ENCODE measurements at places on chromosomes 7 and 10.
A peak's percentile ranks its signal among the peaks of the same experiment; 100 is the strongest.

- DNase-seq: peak; percentile 92
Measured at GRCh38 chr10:44647877-44648542, 263.1 kb upstream of the CXCL12 start.

- DNase-seq: no peak
Measured at GRCh38 chr7:40382145-40382544, 247.3 kb downstream of the SUGCT start.

GRCh38 chr7:21828841-21829240 lies 116.9 kb downstream of the CDCA7L start:
- no peak for DNase-seq

DNA sequence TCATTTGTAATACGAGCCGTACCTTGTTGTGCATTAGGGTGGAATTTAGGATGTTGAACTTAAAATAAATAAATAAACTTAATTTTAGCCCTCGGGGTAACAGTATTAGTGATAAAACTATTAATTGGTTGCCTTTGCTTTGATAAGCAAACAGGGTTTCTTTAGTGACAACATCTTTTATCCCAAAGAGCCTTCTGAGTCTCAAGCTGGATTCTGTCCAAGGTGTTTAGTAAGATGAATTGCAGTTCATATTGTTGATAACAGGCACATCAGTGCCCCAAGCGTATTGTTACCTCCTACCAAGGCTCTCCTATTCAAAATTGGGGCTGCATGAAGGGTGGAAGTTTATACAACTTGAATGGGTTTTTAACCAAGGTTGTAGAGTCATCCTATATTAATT lies 144.4 kb upstream of the CELF2 start:
- DNase-seq: no peak

GRCh38 chr10:34222359-34222758 lies 592.7 kb downstream of the PARD3 start:
- DNase-seq: no peak

DNA sequence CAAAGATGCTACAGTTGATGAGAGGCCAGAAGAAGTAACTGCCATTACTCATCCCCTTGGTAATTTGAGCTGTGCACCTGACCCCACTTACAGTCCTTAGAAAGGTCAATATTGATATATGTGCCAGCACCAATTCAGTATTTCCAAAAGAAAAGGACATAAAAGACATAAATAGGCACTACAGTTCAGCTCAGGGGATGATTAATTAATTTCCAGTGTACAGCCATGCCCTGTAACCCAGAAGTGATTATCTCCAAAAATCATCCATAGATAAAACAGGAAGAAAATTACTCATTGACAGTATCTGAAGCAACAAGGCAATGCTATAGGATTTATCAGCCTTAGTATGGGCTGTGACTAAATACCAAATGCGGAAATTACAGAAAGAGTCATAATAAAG lies 82.4 kb downstream of the PHYHIPL start:
- no peak for DNase-seq

- no peak for DNase-seq
Measured at GRCh38 chr10:124465003-124465776, 3.6 kb downstream of the LHPP start.

GRCh38 chr10:66318761-66319160 lies 607.1 kb upstream of the LRRTM3 start:
- DNase-seq: no peak

GRCh38 chr10:24350070-24350921 lies 141.4 kb downstream of the KIAA1217 start:
- peak; percentile 8 for DNase-seq

DNA sequence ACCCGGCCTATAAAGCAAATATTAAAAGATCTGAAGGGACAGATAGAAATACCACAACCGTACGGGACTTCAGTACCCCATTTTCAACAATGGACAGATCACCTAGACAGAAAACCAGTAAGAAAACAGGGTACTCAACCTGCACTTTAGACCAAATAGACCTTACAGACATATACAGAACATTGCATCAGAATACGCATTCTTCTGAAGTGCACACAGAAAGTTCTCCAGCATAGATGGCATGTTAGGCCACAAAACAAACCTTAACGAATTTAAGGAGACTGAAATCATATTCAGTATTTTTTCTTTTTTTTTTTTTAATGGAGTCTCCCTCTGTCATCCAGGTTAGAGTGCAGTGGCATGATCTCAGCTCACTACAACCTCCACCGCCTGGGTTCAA lies 151.5 kb downstream of the TNS3 start:
- no peak for DNase-seq

DNA sequence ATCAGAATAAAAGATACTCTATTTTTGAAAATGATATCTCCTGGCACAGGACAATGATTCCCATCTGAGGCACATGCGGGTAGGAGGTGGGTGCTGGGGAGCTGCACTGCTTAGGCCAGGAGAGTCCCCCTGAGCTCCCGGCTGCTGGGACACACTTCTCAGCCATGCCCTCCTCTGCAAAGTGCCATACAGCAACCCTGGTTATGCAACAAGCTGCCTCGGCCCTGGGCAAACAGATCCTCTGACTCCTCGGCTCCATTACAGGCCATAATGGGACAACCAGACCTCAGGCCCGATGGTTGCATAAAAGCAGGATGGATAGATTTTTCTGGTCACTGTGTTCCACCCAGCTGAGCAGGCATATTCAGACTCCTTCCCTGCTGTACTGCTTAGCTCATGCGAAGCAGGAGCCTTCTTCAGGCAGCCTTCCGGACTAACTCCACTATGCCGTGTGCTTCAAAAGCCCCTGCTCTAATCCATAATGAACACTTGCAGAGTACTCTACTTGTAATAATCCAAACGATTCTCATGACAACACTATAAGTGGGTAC lies 6.5 kb upstream of the LEP start:
- DNase-seq: no peak

GRCh38 chr7:33048704-33049103 lies 13.9 kb downstream of the NT5C3A start:
- DNase-seq: no peak

DNA sequence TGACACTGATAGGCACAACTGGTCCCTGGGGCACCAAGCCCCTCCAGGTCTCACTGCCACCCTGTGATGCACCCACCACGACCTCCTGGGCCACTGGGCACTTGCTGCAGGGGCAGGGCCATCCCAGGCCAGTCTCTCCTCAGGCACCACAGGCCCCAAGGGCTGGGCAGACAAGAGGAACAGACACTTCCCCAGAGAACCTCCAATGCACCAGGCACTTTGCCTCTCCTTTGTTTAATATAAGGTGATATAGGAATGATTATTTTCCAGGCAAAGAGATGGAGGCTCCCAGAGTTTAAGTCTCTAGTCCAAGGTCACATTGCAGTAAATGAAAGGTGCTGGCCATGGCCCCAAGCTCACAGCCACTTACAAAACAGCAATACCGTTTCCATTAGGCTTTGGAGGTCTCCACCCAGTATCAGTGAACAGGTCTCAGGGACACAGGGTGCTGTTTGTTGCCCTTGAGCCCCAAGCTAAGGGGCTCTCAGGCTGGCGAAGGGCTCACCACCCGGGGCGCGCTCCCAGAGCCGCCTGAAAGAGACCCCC lies 4.5 kb downstream of the DEPP1 start:
- DNase-seq: no peak

GRCh38 chr7:84953234-84953633 lies 233.6 kb downstream of the SEMA3D start:
- no peak for DNase-seq

- no peak for DNase-seq
Measured at GRCh38 chr10:11243425-11244222, 226.0 kb downstream of the CELF2 start.

DNA sequence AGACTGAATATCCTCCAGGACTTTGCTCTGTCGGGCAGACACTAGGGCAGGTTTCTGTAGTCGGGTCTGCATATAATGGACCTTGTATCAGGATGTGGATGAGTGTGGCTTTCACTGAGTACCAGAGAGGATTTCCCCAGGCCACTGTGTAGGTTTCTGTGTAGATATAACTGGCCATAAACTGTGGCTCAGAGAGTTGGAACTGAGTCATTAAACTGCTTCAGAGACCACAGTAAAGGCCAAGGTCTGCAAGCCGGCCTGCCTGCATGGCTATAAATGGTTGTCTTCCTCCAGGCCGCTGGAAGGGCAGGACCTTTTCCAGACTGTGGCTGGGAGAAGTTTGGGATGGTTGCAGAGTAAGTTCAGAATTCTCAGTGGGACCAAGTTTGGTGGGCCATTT lies 16.9 kb downstream of the ZNF92 start:
- DNase-seq: no peak

GRCh38 chr7:155710530-155710929 lies 66.1 kb downstream of the RBM33 start:
- no peak for DNase-seq

- peak; percentile 74 for DNase-seq
Measured at GRCh38 chr10:68095153-68095552, 14.1 kb upstream of the MYPN start.

GRCh38 chr7:138431517-138431916 lies 28.5 kb upstream of the TRIM24 start:
- DNase-seq: no peak

- DNase-seq: no peak
Measured at GRCh38 chr7:90982228-90982627, 282.0 kb upstream of the FZD1 start.

- DNase-seq: no peak
Measured at GRCh38 chr10:49526619-49527018, 12.3 kb downstream of the ERCC6 start.

GRCh38 chr10:7260912-7261311 lies 149.9 kb downstream of the SFMBT2 start:
- DNase-seq: no peak
